ENCODE measurements at places on chromosomes 2 and 18. TPM values are rescaled to one million over a fixed set of nuclear protein-coding genes. Genes with fewer than 3 reads are reported as not detected.

The STON1 gene
- polyA plus RNA-seq = 0.23 TPM

The LRP1B gene
- 0.03 TPM for polyA plus RNA-seq

The NEDD4L gene
- polyA plus RNA-seq = 48.4 TPM

The EVA1A gene
- polyA plus RNA-seq = 28.0 TPM

The ANKRD44 gene
- polyA plus RNA-seq = 2.5 TPM

The RASGRP3 gene
- 0.06 TPM for polyA plus RNA-seq

The CD207 gene
- polyA plus RNA-seq = not detected

The CAVIN2 gene
- 20.7 TPM for polyA plus RNA-seq

The C2orf74 gene
- polyA plus RNA-seq = 19.2 TPM

The CHRNG gene
- not detected for polyA plus RNA-seq

The IGFBP2 gene
- polyA plus RNA-seq = 501 TPM

The BZW1 gene
- polyA plus RNA-seq = 288 TPM

The OXER1 gene
- polyA plus RNA-seq = not detected

The FEV gene
- polyA plus RNA-seq = not detected

The TDRD15 gene
- not detected for polyA plus RNA-seq

The EPAS1 gene
- 182 TPM for polyA plus RNA-seq

The VAMP5 gene
- polyA plus RNA-seq = 6.0 TPM

The GALNT14 gene
- polyA plus RNA-seq = 51.6 TPM

The ALK gene
- not detected for polyA plus RNA-seq

The LYPD1 gene
- polyA plus RNA-seq = not detected

The POTEI gene
- 0.01 TPM for polyA plus RNA-seq

The STPG4 gene
- polyA plus RNA-seq = not detected
